NCI-H1048 (cell line): ENCODE measurements at places on chromosomes 16 and 17.

DNA sequence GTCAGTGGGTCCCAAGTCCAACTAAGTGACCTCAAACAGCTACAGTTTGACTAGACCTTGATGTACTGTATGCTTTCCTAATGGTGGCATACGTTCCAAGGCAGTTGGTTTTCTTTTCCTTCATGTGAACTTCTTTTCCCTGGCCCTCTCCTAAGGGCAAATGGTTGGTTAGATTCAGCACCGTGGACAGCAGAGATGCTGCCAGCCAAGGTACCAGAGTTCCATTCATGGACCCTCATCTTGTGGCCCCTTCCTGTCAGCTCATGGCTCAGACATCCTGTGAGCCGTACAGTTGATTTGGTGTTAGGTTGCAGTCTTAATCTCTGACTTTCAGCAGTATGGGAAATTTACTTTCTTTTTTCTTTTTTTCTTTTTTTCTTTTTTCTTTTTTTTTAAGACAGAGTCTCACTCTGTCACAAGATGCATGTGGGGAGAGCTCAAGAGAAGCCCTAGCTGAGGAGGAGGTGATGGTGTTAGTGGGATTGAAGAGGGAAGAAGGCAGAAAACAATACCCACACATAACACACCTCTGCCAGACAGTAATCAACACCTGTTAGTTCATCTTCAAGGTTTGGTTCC lies 122.4 kb downstream of the USP31 start:
- DNase-seq, result no peak

DNA sequence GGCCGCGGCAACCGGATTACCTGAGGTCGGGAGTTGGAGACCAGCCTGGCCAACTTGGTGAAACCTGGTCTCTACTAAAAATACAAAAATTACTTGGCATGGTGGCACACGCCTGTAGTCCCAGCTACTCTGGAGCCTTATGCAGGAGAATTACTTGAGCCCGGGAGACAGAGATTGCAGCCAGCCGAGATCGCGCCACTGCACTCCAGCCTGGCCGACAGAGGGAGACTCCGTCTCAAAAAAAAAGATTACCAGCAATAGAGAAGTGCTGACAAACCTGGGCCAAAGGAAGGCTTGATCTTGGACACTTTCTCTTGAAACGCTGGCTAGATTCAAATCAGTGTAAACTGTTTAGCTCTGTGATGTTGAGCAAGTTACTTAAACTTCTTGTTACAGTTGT lies 4.3 kb downstream of the MT1H start:
- DNase-seq, result no peak

DNA sequence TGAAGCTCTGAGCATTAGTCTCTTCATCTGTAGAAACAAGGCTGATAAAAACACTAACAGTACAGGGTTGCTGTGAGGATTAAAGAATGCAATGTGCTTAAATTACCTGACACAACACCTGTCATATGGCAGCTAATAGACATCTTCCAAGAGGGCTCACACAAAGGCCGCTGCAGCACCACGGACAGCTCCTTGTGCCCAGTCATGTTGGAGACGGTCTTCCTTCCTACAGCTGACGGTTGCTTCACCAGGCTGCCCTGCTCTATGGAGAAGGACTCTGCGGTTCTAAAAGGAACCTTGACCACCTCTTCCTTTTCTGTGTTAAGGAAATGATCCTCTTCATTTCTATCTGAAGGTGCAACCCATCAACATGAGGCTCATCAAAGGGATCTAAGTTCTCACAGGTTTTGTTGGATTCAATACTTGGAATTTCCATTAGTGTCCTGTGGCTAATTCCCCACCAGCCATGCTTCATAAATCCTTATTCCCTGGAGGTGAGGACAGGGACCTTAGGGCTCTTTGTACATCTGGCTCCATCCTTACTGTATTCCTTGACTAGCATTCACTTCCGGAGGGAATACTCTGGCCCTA lies 138.9 kb upstream of the CES5A start:
- no peak for DNase-seq

DNA sequence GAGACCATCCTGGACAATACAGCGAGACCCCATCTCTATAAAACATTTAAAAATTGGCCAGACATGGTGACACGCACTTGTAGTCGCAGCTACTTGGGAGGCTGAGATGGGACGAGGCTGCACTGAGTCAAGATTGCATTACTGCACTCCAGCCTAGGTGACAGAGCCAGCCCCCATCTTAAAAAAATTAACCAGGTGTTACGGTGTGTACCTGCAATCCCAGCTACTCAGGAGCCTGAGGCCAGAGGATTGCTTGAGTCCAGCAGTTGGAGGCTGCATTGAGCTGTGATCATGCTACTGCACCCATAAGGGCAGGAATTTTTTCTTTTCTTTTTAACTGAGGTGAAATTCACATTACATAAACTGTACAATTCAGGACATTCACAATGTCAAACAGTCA lies 16.9 kb upstream of the TMC7 start:
- DNase-seq, result no peak

- no peak for DNase-seq
Measured at GRCh38 chr16:84840687-84841627, 21.2 kb downstream of the CRISPLD2 start.

GRCh38 chr16:25217921-25218320 lies 1.2 kb downstream of the AQP8 start:
- no peak for DNase-seq

DNA sequence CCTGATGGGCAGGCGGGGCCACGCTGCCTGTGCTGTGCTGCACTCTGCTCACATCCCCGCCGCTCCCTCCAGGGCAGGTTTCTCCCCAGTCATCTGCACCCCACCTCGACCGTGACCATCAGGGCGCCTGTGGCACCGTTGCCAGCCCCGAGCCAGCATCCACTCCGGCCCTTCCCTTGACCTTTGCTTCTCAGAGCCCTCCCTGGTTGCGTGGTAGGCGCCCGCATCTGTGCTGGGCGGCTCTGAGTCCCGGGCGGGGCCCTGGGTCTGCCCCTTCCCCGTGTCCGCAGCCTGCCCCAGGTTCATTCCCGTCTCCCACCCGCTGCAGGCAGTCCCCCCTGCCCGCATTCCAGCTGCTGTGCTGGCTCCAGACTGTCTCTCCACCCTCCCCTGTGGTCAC lies 33.2 kb downstream of the ZNF750 start:
- DNase-seq, result no peak

DNA sequence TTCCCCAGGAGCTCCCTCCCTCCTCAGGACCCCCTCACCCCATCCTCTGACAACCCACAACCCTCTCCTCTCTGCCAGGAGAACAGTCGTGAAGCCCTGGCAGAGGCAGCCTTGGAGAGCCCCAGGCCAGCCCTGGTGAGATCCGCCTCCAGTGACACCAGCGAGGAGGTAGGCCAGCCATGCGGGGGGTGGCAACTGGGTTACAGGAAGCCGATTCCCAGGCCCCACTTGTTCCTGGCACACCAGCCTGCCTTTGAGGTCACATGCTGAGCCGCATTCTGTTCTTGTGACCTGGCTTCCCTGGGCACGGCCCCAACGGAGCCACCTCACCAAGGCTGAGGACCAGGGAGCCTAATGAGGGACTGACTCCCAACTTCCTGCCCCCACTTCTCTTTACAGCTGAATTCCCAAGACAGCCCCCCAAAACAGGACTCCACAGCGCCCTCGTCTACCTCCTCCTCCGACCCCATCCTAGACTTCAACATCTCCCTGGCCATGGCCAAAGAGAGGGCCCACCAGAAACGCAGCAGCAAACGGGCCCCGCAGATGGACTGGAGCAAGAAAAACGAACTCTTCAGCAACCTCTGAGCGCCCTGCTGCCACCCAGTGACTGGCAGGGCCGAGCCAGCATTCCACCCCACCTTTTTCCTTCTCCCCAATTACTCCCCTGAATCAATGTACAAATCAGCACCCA lies 7.9 kb downstream of the NAT9 start:
- DNase-seq, result no peak

GRCh38 chr17:32828822-32829221 lies 48.1 kb downstream of the MYO1D start:
- no peak for DNase-seq

DNA sequence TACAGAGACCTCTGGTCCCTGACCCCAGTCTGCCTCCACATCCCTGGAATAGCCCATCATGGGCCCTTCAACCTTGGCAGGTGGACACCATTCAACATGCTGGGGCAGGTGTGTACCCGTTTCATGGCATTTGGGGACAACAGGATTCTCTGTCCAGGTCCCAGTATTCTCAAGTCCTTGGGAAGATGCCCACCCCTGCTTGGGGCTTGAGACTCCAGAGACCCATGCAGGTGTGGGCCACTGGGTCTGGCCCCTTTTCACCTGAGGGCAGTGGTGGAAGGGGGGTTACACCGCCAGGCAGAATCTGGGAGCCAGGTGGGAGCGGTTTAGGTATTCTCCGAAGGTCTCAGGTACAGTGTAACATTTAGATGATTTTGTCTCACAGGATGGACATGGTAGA lies 37.1 kb upstream of the KSR1 start:
- no peak for DNase-seq

- DNase-seq, result no peak
Measured at GRCh38 chr17:70295329-70295728, 126.0 kb downstream of the KCNJ2 start.

DNA sequence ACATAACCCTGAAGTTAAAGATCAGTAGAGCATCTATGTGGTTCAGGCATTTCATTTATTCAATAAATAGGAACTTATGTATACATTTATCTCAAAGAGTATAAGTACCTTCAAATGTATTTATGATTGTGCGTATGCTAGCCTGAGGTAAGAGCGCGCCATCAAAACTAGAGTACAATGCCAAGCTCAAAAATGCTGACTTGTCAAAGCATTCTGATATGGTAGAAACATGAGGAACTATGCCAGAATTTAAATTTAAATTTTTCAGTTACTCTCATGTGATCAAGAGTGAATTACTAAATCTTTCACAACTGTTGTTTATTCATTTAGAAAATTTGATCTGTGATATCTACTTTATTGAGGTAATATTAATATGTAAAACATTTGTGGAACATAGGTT lies 225.5 kb upstream of the CDH8 start:
- DNase-seq, result no peak

DNA sequence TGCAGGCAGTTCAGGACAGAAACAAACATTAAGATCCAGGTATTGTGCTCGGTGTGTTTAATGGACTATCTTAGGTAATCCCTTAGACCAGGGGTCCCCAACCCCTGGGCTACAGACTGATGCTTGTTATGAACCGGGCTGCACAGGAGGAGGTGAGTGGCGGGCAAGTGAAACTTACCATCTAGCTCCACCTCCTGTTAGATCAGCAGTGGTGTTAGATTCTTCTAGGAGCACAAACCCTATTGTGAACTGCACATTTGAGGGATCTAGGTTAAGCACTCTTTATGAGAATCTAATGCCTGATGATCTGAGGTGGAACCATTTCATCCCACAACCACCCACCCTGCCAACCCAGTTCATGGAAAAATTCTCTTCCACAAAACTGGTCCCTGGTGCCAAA lies 37.8 kb upstream of the ASIC2 start:
- no peak for DNase-seq

DNA sequence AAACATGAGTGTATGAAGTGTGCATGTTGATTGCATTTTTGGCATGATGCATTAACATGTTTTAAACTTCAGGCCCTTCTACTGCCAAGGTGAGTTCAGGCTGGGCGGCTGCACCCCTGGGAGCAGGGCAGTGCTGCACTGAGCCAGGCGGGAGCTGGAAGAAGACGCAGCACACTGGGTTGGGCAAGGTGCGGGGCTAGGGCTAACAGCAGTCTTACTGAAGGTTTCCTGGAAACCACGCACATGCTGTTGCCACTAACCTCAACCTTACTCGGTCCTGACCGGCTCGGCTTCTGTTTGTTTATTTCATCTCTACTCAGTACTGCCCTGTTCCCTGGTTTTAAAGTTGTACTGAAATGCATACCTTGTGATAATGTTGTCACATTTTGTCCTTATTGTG lies 61.0 kb downstream of the MAP2K4 start:
- DNase-seq, result no peak

DNA sequence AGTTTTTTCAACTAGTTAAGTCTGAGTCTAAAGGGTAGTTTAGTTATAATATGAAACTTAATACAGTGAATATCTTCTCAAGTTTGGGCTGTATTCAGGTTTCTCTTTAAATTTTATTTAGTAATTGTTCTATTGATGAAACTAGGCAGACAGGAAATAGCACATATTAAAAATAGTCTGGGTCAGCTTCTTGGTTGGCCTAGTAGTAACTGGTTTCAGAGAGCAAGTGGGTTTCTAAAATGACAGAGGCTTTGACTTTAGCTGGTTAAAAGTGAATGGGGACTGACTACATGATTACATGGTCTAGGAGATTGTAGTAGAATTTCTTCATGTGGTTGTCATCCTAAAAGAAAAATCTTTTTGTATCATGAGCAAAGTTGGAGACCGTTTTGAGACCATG lies 46.8 kb downstream of the OMG start:
- DNase-seq, result no peak

DNA sequence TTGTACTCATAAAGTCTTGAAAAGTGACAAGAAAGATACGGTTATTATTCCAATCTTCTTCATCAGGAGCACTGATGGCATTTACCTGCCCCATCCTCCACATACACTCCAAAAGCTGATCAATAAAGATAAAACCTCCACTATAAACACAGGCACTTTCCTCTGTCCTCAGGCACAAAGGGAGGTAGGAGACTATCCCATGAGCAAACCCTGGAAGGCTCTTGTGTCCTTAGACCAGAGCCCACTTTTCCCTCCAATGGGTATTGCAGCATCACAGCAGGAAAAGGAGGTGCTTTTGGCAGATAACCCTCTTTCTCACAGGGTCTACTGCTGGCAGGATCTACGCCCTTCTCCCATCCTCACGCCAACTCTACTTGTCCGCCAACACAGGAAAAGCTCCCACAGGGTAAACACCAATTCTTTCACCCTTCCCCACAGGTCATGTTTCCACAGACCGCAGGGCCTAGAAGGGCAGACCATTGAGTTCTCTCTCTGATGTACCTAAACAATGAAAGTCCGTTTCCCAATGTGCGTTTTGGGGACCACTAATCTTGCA lies 28.7 kb downstream of the NXPH3 start:
- DNase-seq, result no peak

- DNase-seq, result no peak
Measured at GRCh38 chr16:10210944-10211343, 28.7 kb upstream of the GRIN2A start.

DNA sequence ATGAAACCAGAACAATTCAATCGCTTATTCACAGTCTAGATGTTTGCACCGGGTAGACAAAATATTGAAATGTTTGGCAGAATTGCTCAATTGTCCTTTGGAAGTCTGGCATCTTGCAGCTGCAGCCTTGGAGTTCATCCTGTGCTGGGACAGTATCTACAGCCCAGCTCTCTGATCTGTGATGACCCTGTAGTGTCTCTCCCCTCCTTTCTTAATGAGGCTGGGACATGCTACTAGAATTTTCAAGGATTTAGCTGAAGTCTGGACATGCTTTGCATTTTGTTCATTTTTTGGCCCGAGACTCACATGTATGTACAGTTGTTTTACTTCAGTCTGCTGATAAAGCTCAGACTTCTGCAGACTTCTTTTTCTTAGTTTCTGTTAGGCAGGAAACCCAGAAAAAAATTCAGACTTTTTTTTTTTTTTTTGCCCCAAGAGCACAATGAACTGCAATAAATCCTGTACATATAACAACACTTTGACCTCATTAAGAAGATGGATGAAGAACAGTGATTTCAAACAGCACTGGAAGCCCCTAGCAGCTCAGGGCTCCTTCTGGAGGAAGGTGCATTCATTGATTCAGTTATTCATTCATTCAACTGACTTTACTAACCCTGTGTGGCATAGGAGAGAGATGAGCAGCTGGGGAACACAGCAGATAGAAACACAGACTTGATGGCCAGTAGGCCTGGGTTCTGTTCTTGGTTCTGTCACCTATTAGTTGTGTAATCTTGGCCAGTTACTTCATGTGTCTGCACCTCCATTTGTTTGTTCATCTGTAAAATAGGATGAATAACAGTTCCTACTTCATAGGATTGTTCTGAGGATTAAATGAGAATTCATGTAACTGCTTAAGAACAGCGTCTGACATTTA lies 210.0 kb downstream of the MAP2K4 start:
- no peak for DNase-seq

- no peak for DNase-seq
Measured at GRCh38 chr17:7380321-7380720, 568 bp upstream of the TNK1 start.
